Glomerular endothelial cell (primary cell): ENCODE measurements at places on chromosomes 1 and 21. TPM values are rescaled to one million over a fixed set of nuclear protein-coding genes. Genes with fewer than 3 reads are reported as not detected.

MMEL1 gene
- total RNA-seq, result 0.15 and 0.93 TPM in 2 replicates

AHCYL1 gene
- total RNA-seq, result 35.0 and 51.6 TPM in 2 replicates

RAB25 gene
- total RNA-seq, result not detected in 2 replicates

FMO2 gene
- total RNA-seq, result not detected in 2 replicates
